ENCODE measurements at places on chromosomes 3 and 15. TPM values are rescaled to one million over a fixed set of nuclear protein-coding genes. Genes with fewer than 3 reads are reported as not detected.

The GOLGA6L10 gene
- 18.7 TPM for polyA plus RNA-seq

DNA sequence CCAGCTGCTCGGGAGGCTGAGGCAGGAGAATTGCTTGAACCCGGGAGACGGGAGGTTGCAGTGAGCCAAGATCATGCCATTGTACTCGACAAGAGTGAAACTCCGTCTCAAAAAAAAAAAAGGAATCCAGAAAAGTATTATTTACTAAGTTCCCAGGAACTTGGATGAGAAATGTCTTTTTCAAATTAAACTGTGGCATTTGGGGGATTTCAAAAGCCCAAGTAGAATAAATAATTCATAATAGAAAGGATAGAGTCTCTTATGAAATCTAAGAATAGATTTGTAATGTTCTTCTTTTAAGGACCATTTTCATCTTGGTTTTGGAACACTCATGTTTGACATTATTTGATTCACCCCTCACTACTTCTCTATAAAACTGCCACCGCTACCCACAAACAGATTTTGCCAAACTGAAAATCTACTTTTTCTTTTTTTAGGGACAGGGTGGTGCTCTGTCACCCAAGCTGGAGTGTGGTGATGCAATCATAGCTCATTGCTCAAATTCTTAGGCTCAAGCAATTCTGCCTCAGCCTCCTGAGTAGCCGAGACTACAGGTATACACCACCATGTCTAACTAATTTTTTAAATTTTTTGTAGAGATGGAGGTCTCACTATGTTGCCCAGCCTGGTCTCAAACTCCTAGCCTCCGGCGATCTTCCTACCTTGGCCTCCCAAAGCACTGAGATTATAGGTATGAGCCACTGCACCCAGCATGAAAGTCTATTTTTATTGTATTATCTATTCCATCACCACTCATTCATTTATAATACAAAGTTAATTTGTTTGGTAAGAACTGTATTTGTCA lies 99.3 kb downstream of the SENP2 start:
- no peak for DNase-seq

DNA sequence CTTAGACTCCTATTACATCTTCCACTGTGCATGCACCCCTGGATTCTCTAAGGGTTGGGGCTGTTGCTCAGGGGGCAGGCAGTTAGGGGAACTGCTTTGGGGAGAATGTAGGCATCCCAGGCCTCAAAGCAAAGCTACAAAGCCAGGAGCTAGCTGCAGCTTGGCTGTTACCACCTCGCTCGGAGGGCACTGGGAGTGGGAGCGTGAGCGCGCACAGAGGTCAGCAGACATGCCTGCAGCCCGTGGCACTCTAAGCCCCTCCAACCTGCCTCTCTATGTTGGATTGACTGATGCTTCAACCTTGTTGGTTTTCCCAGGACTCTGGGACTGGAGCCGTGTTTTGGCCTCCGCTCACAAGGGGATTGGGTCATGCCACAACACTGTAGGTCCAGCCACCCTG lies 69.8 kb downstream of the CPN2 start:
- no peak for DNase-seq

GRCh38 chr15:74957476-74958035 lies 984 bp upstream of the RPP25 start:
- no peak for DNase-seq

The DNAH12 gene
- polyA plus RNA-seq: 0.89 TPM

The IGSF11 gene
- 4.9 TPM for polyA plus RNA-seq

- no peak for DNase-seq
Measured at GRCh38 chr3:14946236-14946635, 1.1 kb upstream of the NR2C2 start.

DNA sequence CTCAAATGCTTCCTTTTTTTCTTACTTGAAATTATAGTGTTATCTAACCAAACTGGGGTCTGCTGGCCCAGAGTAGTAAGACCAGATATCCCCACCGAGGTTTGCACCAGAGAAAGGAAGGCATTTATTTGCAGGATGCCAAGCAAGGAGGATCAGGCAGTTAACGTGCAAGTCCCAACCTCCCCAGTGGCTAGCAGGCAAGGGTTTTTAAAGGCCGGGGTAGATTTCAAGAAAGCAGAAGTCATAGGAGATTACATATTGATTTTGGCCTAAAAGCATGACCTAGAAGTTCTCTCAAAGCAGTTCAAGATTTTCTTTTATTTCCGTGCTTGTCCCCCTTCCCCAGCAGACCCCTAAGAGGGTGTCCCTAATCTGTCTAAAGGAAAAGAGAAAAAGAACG lies 32.8 kb upstream of the STRIT1 start:
- DNase-seq: no peak

GRCh38 chr15:80489030-80489594 lies 84.9 kb downstream of the ARNT2 start:
- no peak for DNase-seq

- no peak for DNase-seq
Measured at GRCh38 chr3:48128774-48129173, 59.4 kb downstream of the CDC25A start.

The GOLGA6D gene
- 0.32 TPM for polyA plus RNA-seq

DNA sequence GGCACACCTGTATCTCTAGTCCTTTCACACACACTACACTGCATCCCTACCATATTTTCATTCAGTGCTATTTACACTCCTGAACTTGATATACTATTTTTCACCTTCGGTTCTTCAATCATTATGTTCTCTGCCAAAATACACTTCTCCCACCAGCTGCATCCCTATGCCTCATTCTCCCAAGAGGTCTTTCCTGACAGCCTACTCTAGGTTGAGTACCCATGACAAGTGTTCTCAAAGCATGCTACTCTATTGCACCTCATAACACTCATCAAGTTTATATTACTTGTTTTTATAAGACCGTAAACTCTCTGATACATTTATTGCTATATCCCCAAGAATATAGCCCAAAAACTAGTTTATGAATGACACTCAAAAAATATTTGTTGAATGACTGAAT lies 549.5 kb downstream of the PYDC2 start:
- DNase-seq: no peak
